ENCODE measurements at places on chromosomes 1 and 21.
A peak's percentile ranks its signal among the peaks of the same experiment; 100 is the strongest.

GRCh38 chr1:38088366-38088765 is 41.8 kb upstream of the POU3F1 start:
- DNase-seq: no peak

DNA sequence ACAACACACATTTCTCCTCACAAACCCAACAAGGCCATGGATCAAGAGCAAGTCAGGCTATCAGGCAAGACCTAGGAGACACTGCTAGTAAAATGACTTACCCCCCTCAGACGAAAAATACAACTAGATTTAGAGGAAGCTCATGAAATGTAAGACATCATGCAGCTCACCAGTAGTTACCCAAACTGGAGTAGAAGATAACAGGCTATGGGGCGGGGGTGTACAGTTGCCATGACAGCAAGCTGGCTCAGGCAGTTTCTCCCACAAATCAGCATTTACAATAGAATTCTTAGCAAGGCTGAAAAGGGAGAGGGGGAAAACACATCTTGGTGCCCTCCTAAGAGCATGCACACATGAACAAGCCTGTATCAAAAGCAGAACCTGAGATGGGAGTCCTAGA is 13.9 kb downstream of the TPM3 start:
- DNase-seq: no peak

DNA sequence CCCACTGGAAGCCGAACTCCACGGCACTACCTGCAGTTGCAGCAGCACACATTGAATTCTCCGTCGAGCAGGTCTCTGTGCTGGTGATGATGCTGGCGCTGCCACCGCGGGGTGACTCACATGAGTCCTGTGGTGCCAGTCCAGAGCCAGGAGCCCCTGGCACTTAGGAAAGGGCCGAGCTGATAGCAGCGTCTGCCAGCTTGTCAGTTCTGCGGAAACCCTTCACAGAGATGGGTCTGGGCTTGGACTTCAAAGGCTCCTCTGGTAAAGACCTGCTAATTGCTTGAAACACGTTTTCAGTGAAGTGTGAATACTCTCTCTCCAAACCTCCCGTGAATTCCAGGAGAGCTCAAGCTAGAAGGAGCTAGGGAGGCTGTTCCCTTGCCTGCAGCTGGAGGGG is 92.2 kb downstream of the GRIK3 start:
- no peak for DNase-seq

DNA sequence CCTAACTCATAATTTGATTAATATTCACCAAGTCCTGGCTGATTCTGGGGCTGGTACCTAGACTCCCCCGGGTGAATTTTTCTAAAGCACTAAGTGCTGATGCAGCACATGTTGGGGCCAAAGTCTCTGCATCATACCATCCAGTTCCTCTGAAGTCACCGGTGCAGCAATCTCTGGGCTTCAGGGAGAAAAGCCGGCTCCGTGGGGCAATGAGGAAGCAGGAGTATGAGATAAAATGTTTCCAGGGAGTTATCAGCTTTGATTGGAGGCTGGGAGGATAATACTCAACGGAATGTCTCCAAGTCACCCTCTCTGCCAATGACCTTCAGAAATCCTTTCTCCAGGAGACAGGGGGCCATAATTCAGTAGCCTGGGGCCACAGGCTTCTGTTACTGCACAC is 1.2 kb downstream of the FCAMR start:
- no peak for DNase-seq

GRCh38 chr1:85323770-85324169 is 47.3 kb upstream of the BCL10 start:
- no peak for DNase-seq

- DNase-seq: no peak
Observed at GRCh38 chr1:12341667-12342066, 111.8 kb downstream of the VPS13D start.

- no peak for DNase-seq
Observed at GRCh38 chr21:19440792-19441655, 1037.4 kb upstream of the TMPRSS15 start.

DNA sequence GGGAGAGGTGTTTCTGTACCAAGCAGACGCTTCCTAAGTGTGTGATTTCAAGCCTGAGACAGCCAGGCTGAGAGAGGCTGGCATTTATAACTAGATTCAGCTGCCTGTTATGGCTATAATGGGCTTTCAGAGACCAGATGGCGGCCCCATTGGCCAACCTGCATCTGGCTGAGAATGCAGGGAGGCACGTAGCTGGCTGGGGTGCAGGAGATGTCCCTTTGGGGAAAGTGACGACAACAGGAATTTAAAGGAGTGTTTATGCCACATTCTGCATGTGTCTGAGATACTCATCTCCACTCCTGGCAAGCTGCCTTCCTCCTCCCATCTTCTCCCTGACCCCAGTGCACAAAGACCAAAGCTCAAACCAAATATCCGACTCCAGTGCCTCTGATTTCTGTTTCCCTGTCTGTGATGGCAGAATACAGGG is 21.3 kb upstream of the CCDC190 start:
- no peak for DNase-seq

DNA sequence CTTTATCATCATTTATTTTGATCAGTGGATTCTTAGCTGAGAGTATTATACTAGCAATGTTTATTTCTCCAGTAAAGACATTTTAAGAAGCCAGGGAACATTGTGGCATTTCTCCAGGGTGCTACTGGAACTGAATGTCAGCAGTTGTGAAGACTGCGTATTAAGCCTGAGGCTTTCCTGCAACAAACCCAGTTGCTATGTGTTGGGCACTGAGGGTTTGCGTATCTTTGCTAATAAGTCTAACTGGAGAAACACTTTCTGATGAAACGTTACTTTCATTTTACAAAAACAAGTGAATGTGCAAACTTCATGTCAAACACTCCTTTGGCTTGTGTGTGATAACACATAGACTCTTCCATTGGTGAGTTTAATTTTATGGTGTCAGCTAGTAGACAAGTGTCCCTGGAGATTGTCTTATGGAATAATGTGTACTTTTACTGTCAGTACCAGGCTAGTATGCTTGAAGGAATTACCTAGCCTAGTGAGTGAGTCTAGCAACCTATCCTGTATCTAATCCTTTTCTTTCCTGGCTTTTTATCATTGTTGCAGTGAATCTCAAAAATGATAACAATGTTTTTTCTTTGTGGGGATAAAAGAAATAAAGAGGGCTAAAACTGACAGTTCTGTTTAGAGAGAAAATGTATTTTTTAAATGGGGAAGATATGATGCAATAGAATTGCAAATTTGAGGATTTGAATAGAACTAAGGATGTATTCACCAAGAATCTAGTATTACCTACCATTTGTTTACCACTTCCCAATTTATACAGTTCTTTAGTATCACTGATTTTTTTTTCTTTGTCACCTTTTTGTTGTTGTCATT is 70.1 kb downstream of the MTR start:
- no peak for DNase-seq

- peak; percentile 17 for DNase-seq
Observed at GRCh38 chr1:179228783-179229213, 679 bp downstream of the ABL2 start.

DNA sequence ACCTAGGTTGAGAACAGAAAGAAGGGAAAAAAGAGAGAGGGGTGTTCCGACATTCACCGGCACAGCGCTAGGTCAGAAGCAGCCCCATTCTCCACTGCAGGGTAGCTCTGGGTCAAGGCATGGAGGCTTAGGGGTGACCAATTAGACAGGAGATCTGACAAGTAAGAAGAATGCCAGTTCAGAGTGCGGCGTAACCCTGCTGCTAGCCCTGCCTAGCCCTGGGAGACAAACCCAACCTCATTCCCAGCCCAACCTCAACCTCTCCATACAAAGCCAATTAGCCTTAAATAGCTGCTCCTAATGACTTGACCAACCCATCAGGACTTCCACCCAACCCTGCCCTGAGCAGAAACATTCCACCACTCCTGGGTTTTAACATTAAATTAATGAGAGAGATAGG is 3.4 kb downstream of the PRELP start:
- DNase-seq: no peak

DNA sequence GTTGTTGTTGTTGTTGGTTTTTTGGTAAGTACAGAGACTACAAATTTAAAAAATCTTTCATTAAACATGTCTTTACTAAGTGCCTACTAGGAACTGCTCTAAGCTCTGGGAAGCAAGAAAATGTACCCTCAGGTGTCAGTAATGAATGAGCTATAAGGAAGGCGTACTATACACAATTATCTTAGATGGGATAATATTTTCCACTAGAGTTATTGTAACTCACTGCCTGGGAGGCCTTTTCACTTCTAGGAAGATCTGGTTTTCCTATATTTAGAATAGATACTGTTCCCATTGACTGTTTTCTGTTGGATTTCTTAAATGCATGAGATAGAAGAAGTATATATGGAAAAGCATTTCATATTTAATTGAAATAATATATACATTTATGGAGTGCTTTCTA is 19.6 kb downstream of the CLIC4 start:
- no peak for DNase-seq

DNA sequence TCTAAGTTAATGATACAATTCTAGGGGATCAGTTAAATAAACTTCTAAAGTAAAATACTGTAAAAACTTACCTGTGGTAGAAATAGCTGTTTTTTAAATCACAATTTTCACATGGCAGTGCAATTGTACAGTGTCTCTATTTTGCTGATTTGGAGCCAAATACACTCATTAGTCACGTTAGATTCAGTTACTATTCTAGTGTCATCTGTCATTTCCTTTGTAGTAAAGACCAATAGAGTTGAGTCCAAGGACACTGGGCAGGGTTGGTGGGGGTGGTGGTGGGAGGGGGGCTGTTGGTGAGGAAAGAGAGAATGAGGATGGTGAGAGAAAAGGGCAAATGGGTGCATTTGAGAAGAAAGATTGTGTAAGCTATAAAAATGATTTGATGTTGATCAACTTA is 33.6 kb downstream of the CD55 start:
- no peak for DNase-seq

GRCh38 chr1:165900576-165901380 is 73.4 kb downstream of the UCK2 start:
- no peak for DNase-seq

GRCh38 chr1:234765672-234766071 is 155.7 kb upstream of the IRF2BP2 start:
- no peak for DNase-seq

DNA sequence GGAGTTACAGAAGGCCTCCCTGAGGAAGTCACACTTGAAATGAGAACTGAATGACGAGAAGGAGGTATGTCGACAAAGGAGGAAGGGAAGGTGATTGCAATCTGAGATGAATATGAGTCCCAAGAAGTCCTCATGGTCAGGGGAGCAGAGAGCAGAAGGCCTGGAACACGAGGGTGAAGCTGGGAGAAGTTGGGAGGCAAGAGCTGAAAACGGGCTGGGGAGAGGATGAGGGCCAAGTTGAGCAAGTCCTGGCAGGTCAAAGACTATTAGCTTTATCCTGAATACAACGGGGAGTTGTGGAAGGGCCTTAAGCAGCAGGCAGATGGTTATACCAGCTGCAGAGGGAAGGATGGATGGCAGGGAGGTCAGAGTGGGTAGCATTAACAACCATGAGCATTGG is 89.5 kb downstream of the KCNJ15 start:
- DNase-seq: no peak

GRCh38 chr1:67683316-67683715 is 1.7 kb upstream of the GADD45A start:
- DNase-seq: no peak

GRCh38 chr1:42758641-42759040 is 8.2 kb downstream of the P3H1 start:
- DNase-seq: no peak

- DNase-seq: no peak
Observed at GRCh38 chr1:54253480-54253879, 53.5 kb downstream of the MRPL37 start.

DNA sequence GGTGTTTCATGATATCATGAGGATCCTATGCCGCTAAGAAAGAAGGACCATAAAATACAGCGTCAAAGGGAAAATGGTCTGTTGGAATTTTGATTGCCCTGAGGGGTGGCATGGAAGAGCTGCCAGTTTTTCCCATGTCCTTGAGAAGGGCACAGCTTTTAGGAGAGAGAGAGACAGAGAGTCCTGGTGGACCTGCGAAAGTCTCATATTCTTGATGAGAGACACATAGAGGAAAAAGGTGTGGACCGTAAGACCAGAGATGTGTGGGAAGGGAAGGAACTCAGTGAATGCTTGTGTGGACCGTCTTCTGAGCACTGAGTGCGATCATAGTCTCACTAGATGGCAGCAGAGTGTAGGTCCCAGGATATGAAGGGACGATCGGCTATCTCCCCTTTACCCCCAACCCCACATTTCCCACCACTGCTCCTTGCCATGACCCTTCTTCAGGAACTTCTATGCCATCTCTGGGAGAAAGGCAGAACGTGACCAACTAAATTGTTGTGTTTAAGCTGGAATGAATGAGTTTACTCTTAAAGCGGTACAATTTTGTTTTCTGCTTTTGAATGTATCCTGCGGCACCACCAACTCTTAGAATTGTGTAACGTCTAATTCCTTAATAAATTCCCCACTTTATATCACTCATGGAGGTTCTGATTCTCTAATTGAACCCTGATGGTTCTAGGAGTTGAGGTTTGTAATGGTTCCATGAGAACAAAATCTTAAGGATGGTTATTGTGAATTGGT is 117.7 kb downstream of the CTH start:
- DNase-seq: no peak

GRCh38 chr1:55076356-55076755 is 37.0 kb downstream of the PCSK9 start:
- no peak for DNase-seq

DNA sequence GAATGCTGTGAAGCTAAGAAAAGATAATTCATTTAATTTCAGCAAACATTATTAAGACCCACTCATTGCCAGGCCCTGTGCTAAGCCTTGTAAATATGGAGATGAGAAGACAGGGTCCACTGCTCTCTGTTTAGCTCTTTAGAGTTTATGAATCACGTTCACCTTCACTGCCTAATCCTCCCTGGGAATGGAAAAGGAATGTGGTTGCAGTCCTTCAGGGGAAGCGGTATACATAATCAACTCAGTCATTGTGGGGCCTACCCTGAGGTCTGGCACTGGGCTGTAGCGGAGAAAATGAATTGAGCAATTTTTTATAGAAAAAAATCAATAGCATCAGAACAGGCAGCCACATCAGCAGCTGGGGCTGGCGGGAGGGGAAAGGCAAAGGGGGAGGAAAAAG is 412.1 kb upstream of the NFIA start:
- DNase-seq: no peak

DNA sequence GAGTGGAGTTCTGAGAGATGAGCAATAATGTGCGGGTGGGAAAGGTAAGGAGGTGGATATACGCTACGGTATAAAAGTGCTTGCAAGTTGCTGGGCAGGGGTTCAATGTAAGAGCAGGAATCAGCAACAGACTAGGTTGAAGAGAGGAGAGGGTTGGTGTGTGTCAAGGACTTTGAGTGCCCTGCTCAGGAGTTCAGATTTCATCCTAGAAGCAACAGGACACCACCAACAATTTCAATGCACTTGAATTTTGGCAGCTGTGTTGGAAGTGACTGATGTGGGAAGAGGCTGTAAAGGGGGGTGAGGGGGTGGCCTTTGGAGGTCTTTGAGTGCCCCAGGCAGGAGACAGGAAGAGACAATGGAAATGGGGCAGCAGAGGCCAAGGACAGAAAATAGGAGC is 57.3 kb downstream of the RHOU start:
- DNase-seq: no peak

GRCh38 chr1:52970149-52970548 is 43.1 kb downstream of the SCP2 start:
- no peak for DNase-seq

- no peak for DNase-seq
Observed at GRCh38 chr1:208036106-208036808, 125.3 kb upstream of the CD34 start.

- no peak for DNase-seq
Observed at GRCh38 chr1:16077406-16078245, 4.2 kb upstream of the FAM131C start.

GRCh38 chr1:110190282-110190929 is 19.7 kb upstream of the KCNC4 start:
- no peak for DNase-seq

All from stimulated activated CD4-positive, alpha-beta T cell treated with anti-CD3 and anti-CD28 coated beads, Interleukin-15, amount 100 ng/mL, for 1 hour (primary cell).